GM10248 (cell line): ENCODE measurements at places on chromosomes 1 and 21.

- no peak for DNase-seq
These were observed 187.9 kb downstream of the DAB1 start for GRCh38 chr1:57235730-57236510.

DNA sequence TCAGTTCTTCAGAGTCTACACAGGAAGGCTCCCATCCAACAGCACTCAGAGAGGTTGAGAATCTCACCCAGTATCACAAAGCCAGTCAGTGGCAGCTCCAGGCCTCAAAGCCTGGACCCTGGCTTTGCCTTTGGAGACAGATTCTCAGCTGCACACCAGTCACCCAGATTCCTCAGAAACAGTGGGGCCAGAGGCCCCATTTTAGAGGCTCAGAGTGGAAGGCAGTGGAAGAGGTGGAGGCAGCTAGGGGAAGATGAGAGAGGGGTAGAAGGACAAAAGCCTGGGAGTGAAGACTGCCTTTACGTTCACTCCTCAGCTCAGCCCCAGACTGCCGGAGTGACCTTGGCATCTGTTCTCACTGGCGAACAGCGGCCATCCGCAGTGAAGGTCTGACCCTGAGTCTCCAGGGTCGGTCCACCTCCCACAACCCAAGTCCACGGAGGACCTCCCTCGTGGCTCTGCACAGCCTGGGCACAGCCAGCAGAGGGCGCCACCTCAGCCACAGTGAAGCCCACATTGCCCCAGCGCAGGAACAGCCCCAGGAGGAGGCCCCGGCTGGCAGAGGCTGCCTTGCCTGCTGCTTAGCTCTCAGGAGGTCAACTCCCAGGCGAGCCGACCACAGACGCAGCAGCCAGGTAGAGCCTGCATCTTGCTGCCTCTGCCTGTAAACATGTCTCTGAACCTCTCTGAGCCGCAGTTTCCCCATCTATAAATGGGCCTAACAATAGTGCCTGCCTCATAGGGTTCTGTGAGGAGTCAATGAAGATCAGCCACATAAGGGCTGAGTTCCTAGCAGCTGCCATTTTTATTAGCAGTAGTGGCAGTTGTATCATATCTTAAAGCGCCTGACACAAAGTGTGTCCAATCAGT is 5.9 kb upstream of the FNDC5 start:
- peak; percentile 80 for DNase-seq

GRCh38 chr1:77253211-77253610 is 28.6 kb upstream of the AK5 start:
- no peak for DNase-seq

DNA sequence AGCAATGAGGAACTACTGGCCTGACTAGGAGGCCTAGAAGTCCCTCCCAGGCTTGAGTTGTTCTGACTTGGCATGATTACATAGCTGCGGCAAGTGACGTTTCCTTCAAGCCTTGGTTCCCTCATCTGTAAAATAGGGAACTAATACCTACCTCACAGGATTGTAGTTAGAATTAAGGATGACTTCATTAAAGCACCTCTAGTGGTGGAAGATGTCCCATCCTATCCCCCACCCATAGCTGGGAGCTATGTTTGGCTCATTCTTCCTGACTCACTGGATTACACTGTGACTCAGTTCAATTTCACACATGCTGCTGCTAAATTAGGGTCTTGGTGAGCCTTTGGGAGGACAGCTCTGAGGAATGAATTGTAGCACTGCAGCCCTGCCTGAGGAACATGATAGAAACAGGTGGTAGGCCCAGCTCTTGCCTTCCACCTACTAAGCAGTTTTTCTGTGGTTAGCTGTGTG is 6.0 kb upstream of the SHISA4 start:
- peak; percentile 39 for DNase-seq

DNA sequence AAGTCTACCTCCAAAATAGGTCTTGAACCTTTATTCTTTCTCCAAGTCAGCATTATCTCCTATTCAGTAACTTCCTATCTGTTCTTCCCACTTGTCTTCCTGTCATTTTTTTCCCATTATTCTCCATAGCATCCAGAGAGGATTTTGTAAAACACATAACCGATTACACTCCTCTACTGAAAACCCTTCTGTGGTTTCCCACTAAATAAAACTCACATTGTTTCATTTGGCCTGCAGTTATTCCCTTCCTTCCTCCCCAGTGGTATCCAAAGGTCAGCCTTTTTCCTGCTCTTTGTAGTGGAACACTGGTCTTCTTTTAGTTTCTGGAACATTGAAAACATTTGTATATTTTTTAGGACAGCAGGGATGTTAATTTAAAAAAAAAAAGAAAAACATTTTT is 266.0 kb downstream of the GPR52 start:
- no peak for DNase-seq

DNA sequence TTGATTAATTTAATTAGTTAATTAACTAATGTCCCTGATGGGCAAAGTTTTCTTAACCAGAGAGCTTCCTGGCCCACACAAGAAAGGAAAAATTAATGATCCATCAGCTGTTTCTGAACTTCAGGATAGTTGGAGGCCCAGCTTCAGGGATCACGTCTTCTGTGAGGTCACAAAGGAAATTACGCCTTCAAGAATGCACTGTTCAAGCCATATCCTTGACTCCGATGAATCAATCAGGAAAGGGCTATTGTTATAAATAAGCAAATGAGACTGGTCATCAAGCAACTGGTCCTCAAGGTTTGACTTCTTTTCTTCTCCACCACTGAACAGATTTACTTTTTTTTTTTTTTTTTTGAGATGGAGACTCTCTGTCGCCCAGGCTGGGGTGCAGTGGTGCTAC is 40.6 kb downstream of the TCP10L start:
- no peak for DNase-seq

GRCh38 chr1:104921525-104921924 is 1171.8 kb downstream of the AMY1C start:
- no peak for DNase-seq

DNA sequence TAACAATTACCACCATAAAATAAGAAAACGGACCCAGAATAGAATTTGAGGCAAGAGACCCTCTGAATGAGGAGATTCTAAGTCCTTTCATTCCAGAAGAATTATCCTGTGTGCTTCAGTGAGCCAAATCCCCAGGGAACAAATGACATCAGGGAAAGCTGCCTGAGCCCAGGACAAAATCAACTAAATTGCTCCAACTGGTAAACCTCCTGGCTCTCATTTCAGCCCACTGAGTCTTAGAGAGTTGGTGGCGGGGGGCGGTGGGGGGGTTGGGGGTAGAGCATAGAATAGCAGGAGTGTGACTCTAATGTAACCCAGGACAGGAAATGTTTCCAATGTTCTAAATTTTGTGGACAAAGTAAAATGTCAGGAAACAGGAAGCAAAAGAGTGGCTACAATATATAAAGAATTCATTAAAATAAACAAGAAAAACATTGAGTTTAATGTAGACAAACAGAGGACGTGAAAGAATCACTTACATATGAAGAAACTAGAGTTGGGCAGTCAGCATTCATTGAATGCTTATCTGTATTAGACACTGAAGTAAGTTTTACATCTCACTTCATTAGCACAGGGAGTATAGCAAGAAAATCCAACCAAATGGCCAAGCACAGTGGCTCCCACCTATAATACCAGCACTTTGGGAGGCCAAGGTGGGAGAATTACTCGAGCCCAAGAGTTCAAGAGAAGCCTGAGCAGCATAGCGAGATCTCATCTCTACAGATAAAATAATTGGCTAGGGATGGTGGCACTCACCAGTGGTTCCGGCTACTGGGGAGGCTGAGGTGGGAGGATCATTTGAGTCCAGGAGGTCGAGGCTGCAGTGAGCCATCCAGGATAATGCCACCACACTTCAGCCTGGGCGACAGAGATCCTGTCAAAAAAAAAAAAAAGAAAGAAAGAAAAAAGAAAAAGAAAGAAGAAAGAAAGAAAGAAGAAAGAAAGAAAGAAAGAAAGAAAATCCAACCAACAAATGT is 75.1 kb downstream of the DHRS3 start:
- DNase-seq, result no peak

GRCh38 chr1:40567825-40568224 is 36.4 kb downstream of the ZNF684 start:
- DNase-seq, result no peak

DNA sequence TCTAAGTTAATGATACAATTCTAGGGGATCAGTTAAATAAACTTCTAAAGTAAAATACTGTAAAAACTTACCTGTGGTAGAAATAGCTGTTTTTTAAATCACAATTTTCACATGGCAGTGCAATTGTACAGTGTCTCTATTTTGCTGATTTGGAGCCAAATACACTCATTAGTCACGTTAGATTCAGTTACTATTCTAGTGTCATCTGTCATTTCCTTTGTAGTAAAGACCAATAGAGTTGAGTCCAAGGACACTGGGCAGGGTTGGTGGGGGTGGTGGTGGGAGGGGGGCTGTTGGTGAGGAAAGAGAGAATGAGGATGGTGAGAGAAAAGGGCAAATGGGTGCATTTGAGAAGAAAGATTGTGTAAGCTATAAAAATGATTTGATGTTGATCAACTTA is 33.6 kb downstream of the CD55 start:
- no peak for DNase-seq

DNA sequence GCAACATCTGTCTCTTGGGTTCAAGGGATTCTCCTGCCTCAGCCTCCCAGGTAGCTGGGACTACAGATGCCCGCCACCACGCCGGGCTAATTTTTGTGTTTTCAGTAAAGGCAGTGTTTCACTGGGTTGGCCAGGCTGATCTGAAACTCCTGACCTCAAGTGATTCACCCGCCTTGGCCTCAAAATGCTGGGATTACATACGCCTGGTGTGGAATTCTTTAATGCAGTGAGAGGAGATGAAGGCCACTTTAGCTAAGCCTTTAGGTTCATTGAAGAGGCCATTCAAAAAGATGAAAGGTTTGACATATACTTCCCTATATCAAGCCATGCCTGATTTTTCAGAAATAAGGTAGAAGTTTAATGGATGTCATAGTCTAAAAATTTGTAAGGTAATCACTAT is 162.7 kb downstream of the ST6GALNAC3 start:
- no peak for DNase-seq

DNA sequence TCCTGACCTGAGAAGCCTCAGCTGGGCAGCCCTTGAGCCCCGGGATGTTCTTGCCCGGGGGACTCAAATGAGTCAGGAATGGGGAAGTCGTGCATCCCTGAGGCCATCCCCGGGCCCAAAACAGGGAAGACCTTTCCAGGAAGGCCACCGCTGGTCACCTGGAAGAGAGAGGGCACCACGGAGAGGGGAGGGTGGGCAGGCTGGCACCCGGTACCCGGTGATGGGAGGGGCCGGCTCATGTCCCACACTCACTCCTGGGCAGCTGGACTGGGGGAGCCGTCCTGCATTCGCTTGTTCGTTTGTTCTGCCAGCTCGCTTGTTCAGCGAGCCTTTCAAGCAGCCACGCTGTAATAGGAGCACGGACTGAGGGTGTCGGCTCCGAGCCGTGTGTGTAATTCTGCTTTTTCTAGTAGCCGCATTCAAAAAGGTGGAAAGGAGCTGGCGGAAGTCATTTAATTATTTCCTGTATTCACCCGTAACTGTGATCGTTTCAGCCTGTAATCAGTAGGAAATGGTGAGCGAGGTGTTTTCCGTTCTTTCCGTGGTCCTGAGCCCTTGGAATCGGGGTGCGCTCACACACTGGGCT is 48.4 kb upstream of the CCDC27 start:
- no peak for DNase-seq

DNA sequence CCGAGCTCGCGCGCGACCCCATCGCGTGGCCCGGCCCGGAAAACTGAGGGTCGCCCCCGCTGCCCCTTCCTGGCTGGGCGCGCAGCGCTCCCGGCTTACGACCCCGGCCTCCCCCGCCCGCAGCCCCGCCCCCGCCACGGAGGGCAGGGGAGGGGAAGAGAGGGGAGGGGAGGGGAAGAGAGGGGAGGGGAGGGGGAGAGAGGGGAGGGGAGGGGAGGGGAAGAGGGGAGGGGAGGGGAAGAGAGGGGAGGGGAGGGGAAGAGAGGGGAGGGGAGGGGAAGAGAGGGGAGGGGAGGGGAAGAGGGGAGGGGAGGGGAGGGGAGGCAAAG is 6.7 kb upstream of the ANKRD65 start:
- DNase-seq, result no peak

DNA sequence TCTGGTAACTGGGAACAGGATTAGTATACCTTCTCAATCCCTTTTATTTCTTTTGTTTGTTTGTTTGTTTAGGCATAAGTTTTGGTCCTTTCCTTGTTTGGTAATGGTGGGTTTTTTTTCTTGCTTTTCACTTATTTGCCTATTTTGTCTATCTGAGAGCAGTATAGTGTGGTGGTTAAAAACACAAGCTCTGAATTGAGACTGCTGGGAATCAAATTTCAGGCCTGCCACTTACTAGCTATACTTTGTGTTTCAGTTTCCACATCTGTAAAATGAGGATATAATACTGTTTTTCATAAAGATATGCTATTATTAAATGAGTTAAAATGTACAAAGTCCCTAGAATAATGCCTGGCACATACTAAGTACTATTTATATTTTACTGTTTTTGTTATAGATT is 81.6 kb upstream of the IVNS1ABP start:
- no peak for DNase-seq

GRCh38 chr1:18657506-18658201 is 27.0 kb downstream of the PAX7 start:
- no peak for DNase-seq

GRCh38 chr1:44701141-44701573 is 26.6 kb downstream of the ARMH1 start:
- DNase-seq, result no peak

GRCh38 chr1:84135341-84135740 is 8.7 kb upstream of the PRKACB start:
- no peak for DNase-seq

DNA sequence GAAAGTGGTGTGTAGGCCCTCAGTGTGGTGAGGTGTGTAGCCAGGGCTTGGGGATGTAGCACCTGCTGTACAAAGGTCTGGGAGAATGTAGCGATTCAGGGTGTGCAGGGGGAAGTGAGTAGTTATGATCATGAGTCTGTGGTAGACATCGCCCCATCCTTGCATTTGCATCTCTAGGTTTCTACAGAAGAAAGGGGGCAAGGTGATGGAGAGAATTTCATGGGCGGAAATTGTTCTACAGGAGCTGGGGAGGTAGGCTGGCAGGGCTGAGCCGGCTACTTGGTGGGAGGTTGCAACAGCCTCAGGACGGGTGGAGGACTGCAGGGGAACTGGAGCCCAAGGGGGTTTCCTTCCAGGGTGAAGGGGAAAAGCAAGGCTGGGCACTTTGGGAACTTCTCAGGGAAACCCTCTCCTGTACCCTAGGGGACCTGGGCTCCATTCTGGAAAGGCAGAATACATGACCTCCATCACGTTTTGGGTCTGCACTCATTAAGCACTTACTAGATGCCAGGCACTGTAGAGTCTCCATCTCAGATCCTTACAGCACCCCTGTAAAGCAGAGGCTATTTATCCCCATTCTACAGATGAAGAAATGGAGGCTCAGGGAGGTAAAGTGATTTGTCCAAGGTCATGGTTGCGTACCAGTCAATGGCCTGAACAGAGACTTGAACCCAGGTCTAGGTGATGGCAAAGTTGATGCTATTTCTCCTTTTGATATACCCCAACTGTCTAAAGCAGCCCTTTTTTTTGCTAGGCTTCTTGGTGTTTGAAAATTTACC is 14.5 kb upstream of the TNFRSF1B start:
- DNase-seq, result peak; percentile 84
